ENCODE measurements at places on chromosomes 1 and 21.

DNA sequence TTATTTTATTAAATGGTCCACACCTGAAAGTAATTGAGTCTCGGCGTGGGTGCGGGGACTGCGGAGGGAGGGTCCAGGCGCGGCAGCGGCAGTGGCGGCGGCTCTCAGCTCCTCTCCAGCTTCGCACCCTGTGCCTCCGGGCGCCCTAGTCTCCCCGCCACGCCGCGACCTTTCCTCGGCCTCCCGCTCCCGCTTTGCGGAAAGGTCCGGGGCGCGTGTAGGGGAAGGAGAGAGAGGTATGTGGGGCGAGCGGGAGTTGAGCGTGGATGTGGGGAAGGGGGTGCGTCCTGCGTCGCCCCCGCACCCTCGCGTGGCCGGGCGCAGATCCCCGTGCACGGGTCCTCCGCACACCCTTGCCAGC is 13.4 kb upstream of the ALX3 start:
- no peak for DNase-seq

DNA sequence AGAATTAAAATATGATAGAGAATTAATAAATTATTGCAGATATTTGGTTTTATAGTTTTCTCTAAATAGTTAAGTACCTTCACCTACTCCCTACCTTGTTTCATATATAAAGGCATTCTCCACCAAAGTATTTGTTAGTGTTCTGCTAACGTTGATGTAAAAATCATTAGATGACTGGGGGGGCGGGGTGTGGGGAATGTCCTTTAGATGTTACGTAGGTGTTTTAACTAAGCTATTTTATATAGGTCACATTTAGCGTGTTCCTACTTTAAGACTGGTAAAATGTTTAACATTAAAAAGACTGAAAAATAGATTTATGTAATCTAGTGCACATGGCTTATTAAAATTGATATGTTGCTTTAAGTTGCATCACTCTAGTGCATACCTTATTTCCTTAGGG is 48.6 kb downstream of the PTPRC start:
- no peak for DNase-seq

DNA sequence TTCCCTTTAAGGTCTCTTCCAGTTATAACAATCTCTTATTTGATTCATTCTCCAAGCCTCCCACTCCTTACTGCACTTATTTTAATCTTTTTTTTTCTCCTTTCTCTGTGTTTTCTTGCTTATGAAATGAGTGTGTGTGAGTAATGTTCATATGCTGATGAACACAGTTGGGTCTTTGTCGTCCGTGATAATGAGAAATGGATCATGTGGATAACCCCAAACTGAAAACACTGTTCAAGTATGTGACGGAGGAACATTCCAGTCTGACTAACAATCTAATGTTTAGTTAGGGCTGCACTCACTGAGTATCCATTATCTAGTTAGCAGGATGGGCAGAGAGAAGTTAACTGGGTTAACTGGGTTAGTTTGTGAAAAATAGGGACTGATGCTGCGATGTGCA is 253.1 kb upstream of the DUSP10 start:
- DNase-seq: no peak

GRCh38 chr1:108141621-108142020 is 58.5 kb downstream of the SLC25A24 start:
- DNase-seq: no peak

DNA sequence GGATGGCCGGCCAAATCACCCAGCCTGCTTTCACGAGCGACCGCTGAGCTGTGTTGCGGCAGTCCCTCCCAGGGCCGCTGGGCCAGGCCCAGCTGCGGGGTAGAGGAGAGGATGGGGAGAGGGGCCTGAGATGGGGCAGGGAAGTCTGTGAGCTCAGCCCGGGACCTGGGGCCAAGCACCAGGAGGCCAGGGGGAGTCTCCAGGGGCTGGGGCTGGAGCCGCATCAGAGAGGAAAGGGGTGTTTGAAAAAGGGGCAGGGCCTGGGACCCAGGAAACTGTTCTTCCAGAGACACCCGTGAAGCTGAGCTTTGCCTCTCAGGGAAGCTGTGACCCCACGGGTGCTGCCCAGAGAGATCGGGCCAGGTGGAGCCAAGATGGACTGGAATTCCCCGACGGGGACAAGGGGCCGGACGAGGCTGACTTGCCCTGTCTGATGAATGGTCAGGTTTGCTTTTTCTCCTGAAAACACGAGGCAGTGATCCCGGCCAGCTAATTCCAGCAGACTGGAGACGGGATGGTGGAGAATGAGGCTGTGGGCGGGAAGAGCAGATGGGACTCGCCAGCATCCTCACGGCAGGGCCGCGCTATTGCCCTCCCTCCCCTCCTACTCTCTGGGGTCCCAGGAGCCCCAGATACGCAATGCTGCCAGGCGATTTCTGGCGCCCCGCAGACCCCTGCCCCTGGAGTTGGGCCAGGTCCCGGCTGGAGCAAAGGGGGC is 40.3 kb upstream of the COL18A1 start:
- DNase-seq: no peak

DNA sequence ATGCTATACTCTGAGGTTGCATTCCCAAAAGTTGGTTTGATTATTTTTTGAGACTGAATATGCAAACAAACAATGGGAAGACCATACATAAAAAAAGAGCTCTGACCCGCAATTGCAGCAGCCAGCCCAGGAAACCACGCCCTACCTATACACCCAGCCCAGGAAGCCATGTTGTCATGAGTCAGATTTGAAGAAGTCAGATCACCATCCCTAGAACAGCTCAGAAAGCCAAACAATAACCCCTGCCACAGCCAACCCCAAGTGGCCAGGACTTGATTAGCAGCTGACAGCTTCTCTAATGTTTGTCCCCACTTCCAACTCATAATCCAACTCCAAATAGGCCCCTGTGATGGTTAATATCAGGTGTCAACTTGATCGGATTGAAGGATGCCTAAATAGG is 621.9 kb downstream of the NPHP4 start:
- no peak for DNase-seq
